ENCODE measurements at places on chromosomes 5 and 9.

DNA sequence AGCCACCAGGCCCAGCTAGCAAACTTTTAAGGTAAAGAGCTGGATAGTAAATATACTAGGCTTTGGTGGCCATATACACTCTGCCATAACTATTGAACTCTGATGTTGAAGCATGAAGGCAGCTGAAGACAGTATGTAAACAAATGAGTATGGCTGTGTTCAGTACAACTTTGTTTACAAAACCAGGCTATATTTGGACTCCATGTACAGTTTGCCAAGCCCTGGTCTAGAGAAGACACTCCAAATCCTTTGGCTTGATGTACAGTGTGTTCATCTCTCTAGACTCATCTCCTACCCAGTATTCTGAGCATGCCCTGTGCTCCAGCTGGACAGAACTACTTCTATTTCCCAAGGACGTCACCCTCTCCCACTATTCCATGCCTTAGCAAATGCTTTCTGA is 54.3 kb upstream of the MEGF10 start:
- no peak for DNase-seq

- no peak for DNase-seq
Observed at GRCh38 chr5:149961957-149962409, 1.4 kb downstream of the SLC26A2 start.

DNA sequence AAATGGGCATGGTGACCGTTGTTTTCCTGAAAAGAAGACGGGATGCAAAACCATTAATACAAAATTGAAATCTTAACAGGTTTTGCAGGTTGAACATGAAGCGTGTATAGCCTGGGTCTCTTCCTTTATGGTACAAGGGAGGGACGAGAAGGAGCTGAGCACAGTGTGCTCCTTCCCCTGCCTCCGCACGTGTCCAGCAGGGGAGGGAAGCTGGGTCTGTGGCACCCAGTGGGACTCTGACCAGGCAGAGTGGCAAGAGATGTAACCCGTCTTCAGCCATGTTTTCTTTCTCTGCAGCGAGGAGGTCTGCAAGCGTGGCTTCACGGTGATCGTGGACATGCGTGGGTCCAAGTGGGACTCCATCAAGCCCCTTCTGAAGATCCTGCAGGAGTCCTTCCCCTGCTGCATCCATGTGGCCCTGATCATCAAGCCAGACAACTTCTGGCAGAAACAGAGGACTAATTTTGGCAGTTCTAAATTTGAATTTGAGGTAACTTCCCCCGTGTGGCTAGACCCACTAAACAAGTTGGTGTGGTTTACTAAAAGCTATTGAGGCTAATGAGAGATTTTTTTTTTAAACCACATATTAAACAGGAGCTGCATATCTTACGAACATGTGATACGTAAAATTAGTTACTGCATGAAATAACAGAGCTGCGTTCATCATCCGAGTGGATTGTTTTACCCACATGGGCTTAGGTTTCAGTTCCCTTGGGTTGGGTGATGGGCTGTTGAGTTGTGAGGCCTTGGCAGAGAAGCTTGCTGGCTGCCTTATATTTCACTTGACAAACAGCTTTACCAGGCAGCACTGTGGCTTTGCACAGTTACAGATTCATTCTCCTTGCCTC is 143.7 kb downstream of the TRIO start:
- no peak for DNase-seq

- no peak for DNase-seq
Observed at GRCh38 chr9:111937301-111937700, 40.7 kb downstream of the UGCG start.

- no peak for DNase-seq
Observed at GRCh38 chr5:72177538-72177937, 70.3 kb downstream of the MAP1B start.

DNA sequence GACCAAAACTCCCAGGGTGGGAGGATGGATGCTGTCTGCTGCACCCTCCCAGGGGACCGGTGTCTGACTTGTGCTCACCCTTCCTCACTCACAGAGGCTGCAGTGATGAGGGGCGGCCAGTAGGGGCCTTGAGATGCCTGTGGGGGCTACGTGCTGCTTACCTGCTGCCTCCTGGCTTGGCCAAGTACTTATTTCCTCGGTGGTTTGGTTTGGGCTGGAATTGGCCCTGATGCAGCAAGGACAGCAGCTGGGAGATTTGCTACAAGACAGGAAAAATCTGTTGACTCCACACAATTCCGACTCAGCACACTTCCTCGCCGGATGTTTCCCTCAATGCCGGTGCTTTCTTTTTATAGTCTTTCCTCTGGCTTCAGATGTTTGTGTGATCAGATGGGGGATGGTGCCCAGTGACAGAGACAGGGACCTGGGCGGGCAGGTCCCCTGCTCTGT is 6.6 kb downstream of the PCDH12 start:
- DNase-seq: peak; percentile 56

DNA sequence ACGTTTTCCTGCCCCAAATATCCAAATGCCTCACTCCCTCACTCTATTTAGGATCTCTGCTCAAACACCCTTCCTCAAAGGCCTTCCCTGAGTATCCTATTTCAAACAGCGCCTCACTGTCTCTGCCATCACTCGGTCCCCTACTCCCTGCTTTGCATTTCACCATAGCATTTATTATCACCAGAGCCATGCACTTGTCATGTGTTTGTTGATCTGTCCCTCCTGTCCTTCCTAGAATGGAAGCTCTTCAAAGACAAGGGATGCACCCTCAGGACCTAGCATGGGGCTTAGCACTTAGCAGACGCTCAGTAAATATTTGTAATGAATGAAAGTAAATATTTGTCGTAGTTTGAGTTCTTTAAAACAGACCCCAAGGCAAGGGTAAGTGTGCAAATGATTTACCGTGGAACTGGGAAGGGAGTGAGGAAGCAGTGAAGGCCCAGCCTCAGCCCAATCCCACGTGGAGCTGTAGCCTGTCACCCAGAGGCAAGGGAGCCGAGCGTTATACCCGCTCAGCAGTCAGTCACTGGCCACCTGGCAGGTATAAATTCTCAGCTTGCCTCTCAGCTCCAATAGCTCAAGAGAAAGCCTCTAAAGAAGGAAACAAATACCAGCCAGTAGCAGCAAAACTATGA is 97.7 kb upstream of the KIF2A start:
- DNase-seq: no peak

DNA sequence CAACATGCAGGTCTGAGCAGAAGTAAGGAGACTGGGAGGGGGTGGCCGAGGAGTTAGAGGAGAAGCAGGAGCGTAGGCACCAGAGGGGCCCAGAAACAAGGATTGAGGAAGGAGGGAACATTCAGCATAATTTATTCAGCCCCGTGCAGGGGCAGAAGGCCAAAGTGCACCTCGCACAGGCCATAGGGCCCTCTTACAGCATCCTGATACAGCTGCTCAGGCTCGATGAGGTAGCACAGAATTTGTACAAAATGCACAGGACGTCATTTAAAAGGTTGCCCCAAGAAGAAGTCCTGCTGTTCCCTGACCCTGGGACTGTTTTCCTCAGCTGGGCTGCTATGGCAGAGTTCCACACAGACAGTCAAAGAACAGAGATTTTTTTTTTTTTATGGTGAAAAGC is 2.1 kb upstream of the GRM6 start:
- DNase-seq: no peak

DNA sequence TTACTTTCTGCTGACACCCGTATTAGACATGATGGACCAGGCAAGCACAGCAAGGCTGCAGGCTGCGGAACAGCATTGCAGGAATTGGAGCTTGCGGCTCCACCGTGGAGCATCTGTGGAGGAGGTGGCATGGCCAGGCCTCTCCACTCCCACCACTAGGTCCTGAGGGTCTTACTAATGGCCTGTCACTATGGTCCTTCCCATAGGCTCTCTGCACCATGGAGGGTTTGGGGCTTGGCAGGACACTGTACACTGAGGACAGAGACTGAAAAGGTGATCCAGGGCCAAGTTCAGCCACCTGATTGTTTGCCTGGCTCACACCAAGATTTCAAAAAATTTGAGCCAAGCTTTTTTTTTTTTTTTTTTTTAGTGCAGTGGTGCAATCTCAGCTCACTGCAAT is 14.3 kb upstream of the ZBTB43 start:
- no peak for DNase-seq

DNA sequence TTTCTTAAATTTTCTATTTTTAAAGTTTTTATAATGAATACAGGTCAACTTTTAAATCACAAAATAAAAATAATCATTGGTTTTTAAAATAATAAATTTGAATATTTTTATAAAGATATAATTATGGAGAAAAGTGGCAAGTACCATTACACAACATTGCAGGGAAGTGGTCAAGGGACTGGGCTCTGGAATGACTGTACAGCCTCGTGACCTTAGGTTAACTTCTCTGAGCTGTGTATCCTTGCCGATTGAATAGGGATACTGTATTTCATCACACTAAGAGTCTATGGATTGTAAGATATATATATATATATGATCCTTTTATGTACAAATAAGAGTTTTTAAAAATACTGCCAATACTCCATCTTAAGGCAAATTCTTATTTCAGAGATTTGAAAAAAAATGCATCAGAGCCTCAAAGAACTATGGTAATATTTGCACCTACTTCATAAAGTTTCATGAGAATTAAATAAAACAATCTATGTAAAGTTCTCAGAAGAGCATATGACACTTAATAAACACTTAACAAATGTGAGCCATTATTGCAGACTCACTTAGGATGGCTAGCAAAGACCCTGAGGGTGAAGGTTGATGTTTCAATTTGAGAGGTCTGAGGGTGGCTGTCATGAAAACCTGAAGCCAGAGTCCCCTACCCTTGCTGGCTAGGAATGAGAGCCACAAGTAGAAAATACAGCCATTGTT is 136.5 kb downstream of the CCDC192 start:
- DNase-seq: no peak

DNA sequence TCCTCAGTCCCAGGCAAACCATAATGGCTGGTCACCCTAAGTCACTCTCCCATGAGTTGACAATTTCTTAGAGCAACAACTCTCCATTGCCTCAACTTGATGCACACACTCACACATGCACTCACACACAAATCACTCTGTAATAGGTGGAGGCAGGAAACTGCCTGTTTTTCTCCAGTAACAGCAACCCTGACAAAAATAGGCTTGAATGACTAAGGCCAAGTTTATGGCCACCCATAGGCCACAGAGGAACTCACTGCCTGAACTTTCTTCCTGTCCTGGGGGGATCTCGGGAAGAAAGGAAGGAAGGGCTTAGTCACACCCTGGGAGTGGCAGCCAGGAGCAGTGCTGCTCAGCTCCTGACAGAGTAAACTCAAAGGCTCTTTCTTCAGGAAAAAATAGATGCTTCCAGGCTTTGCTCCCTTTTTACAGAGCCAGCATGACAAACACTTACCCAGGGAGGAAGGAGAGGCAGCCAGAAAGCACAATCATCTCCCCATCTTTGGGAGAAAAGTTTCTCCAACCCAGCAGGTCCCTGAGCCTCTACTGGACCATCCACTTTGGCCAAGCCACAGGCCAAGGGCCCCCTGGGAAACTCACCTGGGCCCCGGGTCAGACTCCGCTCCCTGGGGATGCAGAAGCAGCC is 368 bp downstream of the SH3TC2 start:
- DNase-seq: no peak

- no peak for DNase-seq
Observed at GRCh38 chr9:90107726-90108655, 503.2 kb downstream of the GADD45G start.

DNA sequence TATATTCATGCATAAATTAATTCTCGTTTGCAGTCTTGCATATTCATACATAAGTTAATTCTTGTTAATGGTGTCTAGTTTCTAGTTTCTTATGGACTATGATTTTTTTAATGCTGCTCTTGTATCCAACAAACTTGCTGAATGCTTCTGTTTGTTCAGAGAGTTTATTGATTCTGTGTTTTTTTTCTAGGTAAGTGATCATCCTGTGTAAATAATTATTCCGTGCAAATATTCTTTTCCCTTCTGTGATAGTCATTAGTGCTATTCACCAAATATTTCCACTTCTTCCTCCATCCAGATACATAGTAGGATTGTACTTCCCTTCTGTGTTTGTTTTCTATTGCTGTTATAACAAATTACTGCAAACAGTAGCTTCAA is 35.8 kb upstream of the SHISAL2B start:
- DNase-seq: no peak

DNA sequence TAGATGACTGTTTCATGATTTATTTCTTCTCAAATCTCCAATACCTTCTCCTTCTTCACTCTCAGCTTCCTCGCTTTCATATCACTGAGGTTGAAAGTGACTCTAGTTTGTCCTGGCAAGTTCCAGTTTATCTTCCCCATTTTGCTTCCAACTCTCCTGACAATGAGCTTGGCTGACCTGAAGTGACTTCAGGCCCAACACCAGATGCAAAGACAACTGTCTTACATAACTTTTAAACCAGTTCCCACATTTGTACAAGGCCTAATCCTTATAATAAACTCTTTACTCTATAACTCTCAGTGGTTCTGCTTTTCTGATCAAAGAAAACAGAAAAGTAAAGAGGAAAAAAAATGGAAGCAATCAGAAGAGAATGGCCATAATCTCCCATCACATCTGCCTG is 22.0 kb downstream of the GNG10 start:
- DNase-seq: no peak

DNA sequence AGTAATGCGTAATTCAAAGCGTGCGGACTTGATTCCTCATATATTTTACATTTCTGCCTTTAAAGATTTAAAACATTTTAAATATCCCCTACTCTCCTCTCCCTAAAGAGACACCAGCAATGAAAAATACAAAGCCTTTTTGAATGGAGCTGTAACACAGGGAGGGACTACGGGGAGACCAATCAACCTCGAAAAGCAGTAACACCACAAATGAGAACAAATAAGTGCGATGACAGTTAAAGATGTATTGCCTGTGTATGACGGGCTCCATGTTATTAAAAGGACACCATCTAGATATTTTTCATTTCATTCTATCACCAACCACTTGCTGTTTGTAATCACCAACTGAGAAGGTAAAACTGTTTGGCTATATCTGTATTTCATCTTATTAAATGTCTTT is 230.3 kb upstream of the TBCA start:
- DNase-seq: no peak

- DNase-seq: no peak
Observed at GRCh38 chr5:43353668-43354067, 40.5 kb upstream of the HMGCS1 start.

GRCh38 chr9:2486988-2487387 is 134.6 kb upstream of the VLDLR start:
- no peak for DNase-seq

- DNase-seq: no peak
Observed at GRCh38 chr9:119802621-119803020, 433.4 kb upstream of the BRINP1 start.

DNA sequence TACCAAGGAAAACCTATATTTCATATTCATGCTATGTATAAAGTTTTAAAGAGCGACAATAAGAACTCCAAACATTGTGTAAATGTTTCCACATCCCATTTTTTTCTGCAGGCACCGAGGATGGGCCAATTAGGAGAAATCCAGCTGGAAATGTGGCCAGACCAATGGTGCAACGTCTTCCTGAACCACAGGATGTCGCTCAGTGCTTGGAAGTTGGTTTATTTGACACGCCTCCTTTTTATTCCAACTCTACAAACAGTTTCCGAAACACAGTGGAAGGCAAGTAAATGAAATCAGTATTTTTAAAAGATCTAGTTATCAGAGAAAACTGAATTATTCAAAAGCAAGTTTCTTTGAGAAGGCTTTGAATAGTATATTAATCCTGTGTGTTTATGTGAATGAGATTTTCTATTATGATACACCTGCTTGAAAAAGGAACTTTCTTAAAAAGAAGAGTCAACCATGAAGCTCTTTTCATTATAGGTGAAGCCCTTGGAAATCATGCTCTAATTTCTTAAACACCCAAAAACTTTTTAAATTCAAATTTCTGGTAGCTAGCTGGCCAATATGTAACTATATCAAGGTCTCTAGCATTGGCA is 9.1 kb downstream of the TYRP1 start:
- no peak for DNase-seq

GRCh38 chr9:136910901-136911245 is 24.6 kb downstream of the TRAF2 start:
- no peak for DNase-seq
